ENCODE measurements at places on chromosomes 16 and 17. TPM values are rescaled to one million over a fixed set of nuclear protein-coding genes. Genes with fewer than 3 reads are reported as not detected.

Gene C16orf86
- 0.85 TPM for total RNA-seq

Gene KRTAP4-4
- total RNA-seq, result not detected

Gene RGS11
- total RNA-seq, result not detected

Gene ABCC12
- not detected for total RNA-seq

Gene SERPINF2
- 2.2 TPM for total RNA-seq

Measured in tracheal epithelial cell (primary cell).